Liver (tissue), 10 donors: ENCODE measurements at places on chromosomes 7 and 10. TPM values are rescaled to one million over a fixed set of nuclear protein-coding genes. Genes with fewer than 3 reads are reported as not detected.

VIPR2 gene
- 0.10 TPM for polyA plus RNA-seq

CRYGN gene
- polyA plus RNA-seq, result not detected

CALML3 gene
- polyA plus RNA-seq, result not detected

TUBB8 gene
- not detected for polyA plus RNA-seq

IDI2 gene
- polyA plus RNA-seq, result not detected

TAS2R5 gene
- 0.28 TPM for polyA plus RNA-seq

SMKR1 gene
- not detected for polyA plus RNA-seq

TNS3 gene
- polyA plus RNA-seq, result 31.2 TPM

ADRA2A gene
- 0.47 TPM for polyA plus RNA-seq

OR2A5 gene
- not detected for polyA plus RNA-seq

SH2D4B gene
- not detected for polyA plus RNA-seq

ICA1 gene
- polyA plus RNA-seq, result 22.7 TPM

GRCh38 chr7:99219185-99219767, 11.4 kb upstream of the KPNA7 start:
- no peaks in the 10 kb centered on the region for H3K36me3 ChIP-seq
- H3K27me3 ChIP-seq, result no peaks in the 10 kb centered on the region
- H3K4me3 ChIP-seq, result no peak overlapping the region

DNA sequence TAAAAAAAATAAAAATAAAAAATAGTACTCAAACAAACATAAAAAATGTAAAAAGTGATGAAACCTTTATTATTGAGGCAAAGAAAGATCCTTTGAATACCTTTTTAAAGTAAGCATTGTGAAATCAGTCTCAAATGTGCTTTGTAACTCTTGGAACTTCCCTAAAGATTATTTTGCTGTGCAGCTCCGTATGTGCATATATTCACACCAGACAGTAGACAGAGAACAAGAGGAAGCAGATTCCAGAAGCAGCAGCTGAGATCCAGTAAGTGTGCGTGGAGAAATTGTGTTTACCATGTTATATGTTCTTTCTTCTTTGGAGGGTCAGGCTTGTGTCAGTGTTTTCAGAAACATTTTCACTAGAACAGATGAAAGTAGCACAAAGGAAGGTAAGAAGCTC, 324.9 kb downstream of the AGMO start:
- no peak overlapping the region for H3K4me3 ChIP-seq
- H3K27me3 ChIP-seq, result no peaks in the 10 kb centered on the region
- H3K4me1 ChIP-seq, result no peaks in the 10 kb centered on the region
- no peak overlapping the region for H3K27ac ChIP-seq
- H3K36me3 ChIP-seq, result no peaks in the 10 kb centered on the region
- DNase-seq, result no peak

- H3K27me3 ChIP-seq, result no peaks in the 10 kb centered on the region
- peaks cover 19% of the 10 kb centered on the region for H3K4me1 ChIP-seq
- no peak overlapping the region for H3K27ac ChIP-seq
- DNase-seq, result no peak
These were observed 393 bp upstream of the ARHGAP19 start for GRCh38 chr10:97292862-97293198.

DNA sequence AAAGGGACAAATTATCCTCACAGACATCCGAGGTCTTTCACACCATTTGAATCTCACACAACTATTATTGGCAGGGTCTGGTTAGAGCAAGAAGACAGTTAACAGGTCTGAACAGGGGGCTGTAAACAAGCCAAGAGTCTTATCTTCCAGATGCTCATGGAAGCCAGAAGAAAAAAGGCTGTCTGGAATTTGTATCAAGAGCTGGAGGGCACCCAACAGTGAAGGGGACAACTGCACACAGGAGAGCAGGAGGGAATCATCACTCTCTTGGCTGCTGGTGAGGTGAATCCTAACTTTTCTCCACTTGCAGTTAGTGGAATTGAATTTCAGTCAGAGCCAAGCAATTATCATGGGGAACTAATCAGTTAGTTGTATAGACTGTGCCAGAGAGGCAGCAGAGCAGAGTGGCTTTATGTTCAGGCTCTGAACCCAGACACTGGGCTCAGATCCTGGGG, 880.2 kb upstream of the AUTS2 start:
- no peaks in the 10 kb centered on the region for H3K36me3 ChIP-seq
- no peak overlapping the region for H3K27ac ChIP-seq

DNA sequence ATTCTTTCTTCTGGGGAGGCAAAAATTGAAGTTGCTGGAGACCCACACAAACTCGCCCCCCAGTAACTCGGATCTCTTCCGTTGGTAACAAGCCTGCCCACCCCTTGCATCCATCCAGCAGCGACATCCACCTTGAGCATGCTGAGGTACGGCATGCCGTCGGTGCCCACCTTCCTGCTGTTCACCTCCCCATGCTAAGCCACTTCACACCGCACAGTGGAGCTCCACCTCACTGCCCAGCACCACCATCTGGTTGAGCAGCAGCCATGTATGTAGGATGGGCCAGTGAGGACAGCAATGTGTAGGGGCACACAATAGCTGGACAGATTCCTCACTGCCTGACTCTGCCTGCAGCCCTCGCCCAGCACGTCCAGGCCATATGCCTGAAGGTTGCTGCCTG, 138.1 kb upstream of the ZNF92 start:
- no peak for DNase-seq
- no peaks in the 10 kb centered on the region for H3K4me1 ChIP-seq
- H3K27ac ChIP-seq, result no peak overlapping the region
- no peak overlapping the region for H3K4me3 ChIP-seq

- H3K4me1 ChIP-seq, result no peaks in the 10 kb centered on the region
- no peak for DNase-seq
- H3K4me3 ChIP-seq, result no peak overlapping the region
- H3K36me3 ChIP-seq, result no peaks in the 10 kb centered on the region
- H3K27me3 ChIP-seq, result no peaks in the 10 kb centered on the region
These were observed 10.1 kb downstream of the KNDC1 start for GRCh38 chr10:133170092-133170491.

- no peak overlapping the region for H3K4me3 ChIP-seq
- H3K27ac ChIP-seq, result no peak overlapping the region
- no peaks in the 10 kb centered on the region for H3K36me3 ChIP-seq
- DNase-seq, result no peak
These were observed 48.4 kb upstream of the CYTH3 start for GRCh38 chr7:6320791-6321190.

- no peaks in the 10 kb centered on the region for H3K36me3 ChIP-seq
- peak within 1 kb of the TSS; percentile 68 for H3K4me3 ChIP-seq
- no peaks in the 10 kb centered on the region for H3K27me3 ChIP-seq
- H3K4me1 ChIP-seq, result peaks cover 12% of the 10 kb centered on the region
These were observed at the start of gene PLCE1 for GRCh38 chr10:93993782-93994437. TSS of gene PLCE1 (plus strand) at chr10:93993931. CDS start at chr10:94031047, 37,116 bp downstream.

DNA sequence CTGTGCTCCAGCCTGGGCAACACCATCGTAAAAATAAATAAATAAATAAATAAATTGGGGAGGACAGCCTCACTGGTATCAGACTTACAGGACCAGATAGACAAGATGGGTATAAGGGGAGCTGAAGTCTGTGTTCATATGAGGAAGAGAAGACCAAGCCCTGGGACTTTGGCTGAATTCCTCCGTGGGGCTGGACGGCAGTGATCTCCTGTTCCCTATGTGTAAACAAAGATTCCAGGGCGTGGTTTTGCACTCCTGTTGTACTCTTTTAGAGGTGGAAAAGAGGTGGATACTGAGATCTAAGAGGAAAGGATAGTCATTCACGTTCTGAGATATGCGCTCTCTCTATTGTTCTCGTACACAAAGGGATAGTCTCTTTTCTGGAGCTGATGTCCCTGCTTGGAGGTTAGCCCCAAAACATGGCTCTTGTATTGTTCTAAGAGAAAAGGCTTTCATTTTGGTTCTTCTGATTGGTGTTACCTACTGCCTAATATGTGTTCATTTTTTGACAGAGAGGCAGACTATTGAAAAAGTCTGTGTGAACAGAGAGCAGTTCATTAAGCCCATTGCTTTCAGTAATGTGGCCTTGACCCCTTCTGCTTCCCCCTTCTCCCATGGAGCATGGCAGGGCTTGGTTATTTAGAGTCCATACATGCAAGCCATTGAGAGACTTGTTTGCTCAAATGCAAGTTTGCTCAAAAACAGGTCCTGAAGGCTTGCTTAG, 12.3 kb downstream of the KCTD7 start:
- H3K27ac ChIP-seq, result no peak overlapping the region
- H3K4me3 ChIP-seq, result no peak overlapping the region
- H3K27me3 ChIP-seq, result no peaks in the 10 kb centered on the region
- peaks cover 14% of the 10 kb centered on the region for H3K36me3 ChIP-seq
- H3K4me1 ChIP-seq, result no peaks in the 10 kb centered on the region
- DNase-seq, result no peak

GRCh38 chr10:62978482-62978881, 154.6 kb upstream of the NRBF2 start:
- H3K36me3 ChIP-seq, result no peaks in the 10 kb centered on the region
- H3K4me3 ChIP-seq, result no peak overlapping the region

DNA sequence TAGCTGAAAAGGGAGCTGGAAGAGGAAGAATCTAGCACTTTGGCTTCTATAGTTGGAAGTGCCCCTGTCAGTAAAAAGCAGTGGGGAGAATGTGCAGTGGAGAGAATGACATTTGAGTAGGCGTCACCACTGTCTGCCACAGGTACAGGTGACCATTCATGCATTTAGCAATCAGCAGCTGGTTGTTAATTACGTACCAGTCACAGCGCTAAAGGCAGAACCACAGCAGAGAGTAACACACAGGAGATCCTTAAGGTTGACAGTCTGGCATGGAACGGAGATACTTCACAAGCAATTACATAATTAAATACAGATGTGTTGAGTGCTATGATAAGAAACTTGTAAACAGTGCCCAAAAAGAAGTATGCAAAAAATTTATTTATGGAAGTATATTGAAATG, 24.8 kb downstream of the C10orf67 start:
- no peak for DNase-seq
- no peak overlapping the region for H3K27ac ChIP-seq
- H3K4me1 ChIP-seq, result no peaks in the 10 kb centered on the region
- H3K27me3 ChIP-seq, result no peaks in the 10 kb centered on the region

- H3K27ac ChIP-seq, result no peak overlapping the region
- H3K4me1 ChIP-seq, result peaks cover 17% of the 10 kb centered on the region
These were observed 852 bp upstream of the PRKAR1B start for GRCh38 chr7:727806-728460.

- peaks cover 3% of the 10 kb centered on the region for H3K4me1 ChIP-seq
- DNase-seq, result no peak
- H3K27ac ChIP-seq, result no peak overlapping the region
- peaks cover 3% of the 10 kb centered on the region for H3K27me3 ChIP-seq
- no peak overlapping the region for H3K4me3 ChIP-seq
- no peaks in the 10 kb centered on the region for H3K36me3 ChIP-seq
These were observed 12.2 kb downstream of the HOXA1 start for GRCh38 chr7:27083646-27084045.

DNA sequence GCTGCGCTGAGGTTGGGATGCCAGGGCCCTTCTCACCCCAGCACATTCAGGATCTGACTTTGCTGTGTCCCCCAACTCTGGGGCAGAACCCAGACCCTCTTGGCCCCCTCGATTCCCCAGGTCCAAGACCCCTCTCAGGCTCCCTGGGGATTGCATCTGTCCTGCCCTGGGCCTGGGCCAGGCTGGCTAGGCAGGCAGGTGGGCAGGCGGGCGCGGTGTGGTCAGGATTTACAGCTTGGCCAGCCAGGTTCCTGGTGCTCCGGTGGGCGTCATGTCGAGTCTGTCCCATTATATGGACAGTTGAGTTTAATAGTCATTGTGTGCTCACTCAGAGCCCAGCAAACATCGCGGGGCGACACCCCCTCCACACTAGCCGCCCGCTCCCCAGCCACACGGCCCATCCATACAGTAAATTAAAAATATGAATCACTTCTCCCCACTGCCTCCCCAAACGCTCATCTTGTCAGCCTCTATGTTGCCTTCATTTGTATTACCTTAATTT, 23.5 kb downstream of the POLL start:
- no peaks in the 10 kb centered on the region for H3K27me3 ChIP-seq
- no peak overlapping the region for H3K4me3 ChIP-seq
- no peaks in the 10 kb centered on the region for H3K36me3 ChIP-seq
- H3K4me1 ChIP-seq, result peaks cover 3% of the 10 kb centered on the region
- DNase-seq, result no peak

DNA sequence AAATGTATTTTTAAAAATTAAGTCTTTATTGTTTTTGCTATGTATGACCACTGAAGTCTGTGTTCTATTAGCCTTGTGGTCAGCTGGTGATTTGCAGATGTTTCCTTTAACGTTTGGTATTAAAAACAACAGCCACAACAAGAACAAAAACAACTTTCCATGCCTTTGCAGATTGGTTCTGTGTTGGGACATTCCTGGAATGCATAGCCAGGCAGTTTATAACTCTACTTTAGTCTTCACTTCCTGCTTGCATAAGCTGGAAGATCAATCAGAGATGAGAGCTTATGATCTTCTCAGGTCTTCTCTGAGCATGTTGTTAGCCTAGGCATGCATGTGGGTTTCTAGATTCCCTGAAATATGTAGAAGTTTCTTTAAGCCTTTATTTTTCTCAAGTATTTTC, 58.9 kb upstream of the SEMA3C start:
- no peak overlapping the region for H3K4me3 ChIP-seq
- no peak overlapping the region for H3K27ac ChIP-seq
- no peaks in the 10 kb centered on the region for H3K36me3 ChIP-seq
- no peaks in the 10 kb centered on the region for H3K27me3 ChIP-seq
- no peaks in the 10 kb centered on the region for H3K4me1 ChIP-seq

DNA sequence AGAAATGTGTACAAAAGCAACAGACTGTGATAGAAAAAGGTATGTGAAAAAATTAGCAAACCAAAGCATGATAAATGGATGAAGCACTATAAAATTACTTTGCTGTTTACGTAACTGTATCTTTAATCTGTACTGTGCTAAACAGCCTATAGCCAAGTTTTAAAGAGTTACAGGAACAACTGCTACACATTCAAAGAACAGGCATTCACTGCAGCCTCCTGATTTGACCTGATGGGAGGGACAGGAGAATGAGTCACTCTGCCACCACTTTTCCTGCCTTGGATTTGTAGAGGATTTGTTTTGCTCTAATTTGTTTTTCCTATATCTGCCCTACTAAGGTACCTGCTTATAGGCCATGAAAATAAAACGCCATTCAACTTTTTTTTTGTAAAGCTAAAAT, 116.1 kb downstream of the FANK1 start:
- H3K4me1 ChIP-seq, result no peaks in the 10 kb centered on the region
- no peaks in the 10 kb centered on the region for H3K27me3 ChIP-seq
- H3K36me3 ChIP-seq, result no peaks in the 10 kb centered on the region
- no peak overlapping the region for H3K4me3 ChIP-seq
- no peak for DNase-seq

DNA sequence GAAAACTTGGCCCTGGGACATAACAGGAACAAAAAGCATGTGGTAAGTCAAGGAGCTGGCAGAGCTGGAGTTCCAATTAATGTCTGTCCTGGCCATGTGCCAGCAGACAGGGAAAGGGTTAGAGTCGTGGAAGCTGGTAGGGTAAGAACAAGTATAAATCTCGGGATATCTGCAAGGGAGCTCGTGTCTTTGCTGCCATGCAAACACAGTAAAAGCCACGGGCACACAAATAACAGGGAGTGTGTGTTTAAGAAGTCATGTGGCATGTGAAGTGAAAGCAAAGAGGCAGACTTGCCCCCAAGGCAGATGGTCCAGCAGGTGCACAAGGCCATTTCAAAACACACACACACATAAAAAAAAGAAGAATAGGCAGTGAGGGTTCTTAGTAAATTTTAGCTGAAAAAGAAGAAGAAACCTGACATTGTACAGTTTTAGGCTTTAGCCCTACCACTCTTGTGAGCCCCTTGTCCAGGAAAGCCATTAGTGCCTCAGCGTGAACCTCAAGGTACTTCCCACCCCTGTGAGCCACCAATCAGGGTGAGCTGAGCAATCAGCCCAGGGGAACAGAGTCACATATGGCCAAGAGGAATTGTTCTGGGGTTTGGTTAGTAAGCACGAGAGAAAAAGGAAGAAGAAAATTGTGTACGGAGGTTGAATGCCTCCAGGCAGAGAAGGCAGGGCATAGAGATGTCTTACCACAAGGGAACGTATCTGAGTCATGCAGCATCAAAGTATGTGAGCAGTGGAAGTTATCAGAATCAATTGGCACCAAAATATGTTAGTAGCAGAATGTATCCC, 32.8 kb upstream of the ARHGAP12 start:
- H3K27me3 ChIP-seq, result no peaks in the 10 kb centered on the region
- H3K4me3 ChIP-seq, result no peak overlapping the region
